ENCODE measurements at places on chromosomes 11 and 22.

DNA sequence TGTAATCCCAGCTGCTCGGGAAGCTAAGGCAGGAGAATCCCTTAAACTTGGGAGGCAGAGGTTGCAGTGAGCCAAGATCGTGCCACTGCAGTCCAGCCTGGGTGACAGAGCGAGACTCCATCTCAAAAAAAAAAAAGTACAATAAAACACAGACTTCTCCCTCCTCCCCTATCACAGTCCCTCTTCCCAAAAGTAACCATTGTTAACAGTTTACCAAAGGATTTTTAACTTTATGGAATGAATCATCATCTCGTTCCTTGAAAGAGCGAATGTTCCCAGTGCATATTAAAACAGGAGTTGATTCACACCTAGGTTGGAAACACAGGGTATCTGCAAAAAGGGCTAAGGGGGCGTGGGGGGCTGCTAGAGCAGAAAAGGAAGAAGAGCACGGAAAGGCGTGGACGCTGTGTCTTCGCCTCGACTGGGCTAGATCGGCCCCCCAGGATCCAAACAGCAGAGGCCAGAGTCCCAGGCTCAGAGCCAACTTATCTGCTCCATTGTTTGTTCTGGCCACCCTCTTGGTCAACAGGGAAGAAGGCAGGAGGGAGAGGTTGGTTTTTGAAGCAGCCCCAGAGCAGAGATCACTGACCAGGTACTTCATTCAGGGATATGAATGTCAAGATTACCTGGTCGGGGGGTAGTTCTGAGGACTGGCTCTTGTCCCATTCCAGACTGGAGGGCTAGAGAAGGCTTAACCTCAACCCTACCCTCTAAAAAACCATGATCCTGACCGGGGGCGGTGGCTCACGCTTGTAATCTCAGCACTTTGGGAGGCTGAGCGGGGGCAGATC is 2.1 kb upstream of the AHNAK start:
- no peak for DNase-seq

- no peak for DNase-seq
These were observed 121.5 kb downstream of the FAM76B start for GRCh38 chr11:95668131-95668530.

DNA sequence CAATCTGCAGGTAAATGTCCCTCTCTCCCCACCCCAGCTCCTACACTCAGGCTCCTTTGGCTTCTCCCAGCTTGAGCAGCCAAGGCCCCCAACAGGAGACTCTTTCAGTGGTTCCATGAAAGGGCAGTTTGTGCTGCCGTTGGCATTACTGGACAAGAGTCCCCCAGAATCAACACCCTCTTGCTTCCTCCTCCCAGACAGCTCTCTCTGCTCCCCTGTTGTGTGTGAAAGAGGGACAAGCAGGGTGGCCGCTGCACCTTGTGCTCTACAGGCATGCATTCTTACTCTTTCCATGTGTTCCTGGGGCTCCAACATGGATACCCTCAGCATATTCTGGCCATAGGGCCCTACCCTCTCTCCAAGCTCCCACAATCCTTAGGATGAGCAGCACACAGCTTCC is 48.7 kb downstream of the P4HA3 start:
- no peak for DNase-seq

- DNase-seq = no peak
These were observed 89.8 kb downstream of the PLEKHA7 start for GRCh38 chr11:16924462-16924825.

GRCh38 chr11:33891714-33892327 is at the start of gene LMO2:
TSS of gene LMO2 (minus strand) at chr11:33892076. CDS start at chr11:33869716, 22,360 bp downstream.
- DNase-seq = no peak

GRCh38 chr22:31631436-31631835 is 30.6 kb downstream of the PISD start:
- DNase-seq = no peak

DNA sequence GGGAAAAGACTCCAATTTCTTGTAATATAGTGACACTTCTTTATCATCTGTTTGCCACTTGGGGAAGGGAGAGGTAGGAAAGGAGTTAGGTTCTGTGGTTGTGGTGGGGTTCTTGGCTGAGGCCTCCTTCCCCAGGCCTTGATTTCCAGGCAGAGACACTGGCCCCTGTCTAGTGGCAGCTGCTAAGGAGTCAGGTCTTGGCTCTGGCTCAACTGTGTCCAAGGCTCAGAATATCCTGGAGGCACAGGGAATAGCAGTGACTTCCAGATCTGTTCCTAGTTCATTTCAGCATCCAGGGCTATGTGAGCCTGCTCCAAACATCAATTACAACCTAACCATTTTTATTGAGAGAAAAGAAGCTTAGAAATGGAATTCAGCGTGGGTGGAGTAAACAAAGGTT is 29.5 kb downstream of the PPFIBP2 start:
- DNase-seq = no peak

DNA sequence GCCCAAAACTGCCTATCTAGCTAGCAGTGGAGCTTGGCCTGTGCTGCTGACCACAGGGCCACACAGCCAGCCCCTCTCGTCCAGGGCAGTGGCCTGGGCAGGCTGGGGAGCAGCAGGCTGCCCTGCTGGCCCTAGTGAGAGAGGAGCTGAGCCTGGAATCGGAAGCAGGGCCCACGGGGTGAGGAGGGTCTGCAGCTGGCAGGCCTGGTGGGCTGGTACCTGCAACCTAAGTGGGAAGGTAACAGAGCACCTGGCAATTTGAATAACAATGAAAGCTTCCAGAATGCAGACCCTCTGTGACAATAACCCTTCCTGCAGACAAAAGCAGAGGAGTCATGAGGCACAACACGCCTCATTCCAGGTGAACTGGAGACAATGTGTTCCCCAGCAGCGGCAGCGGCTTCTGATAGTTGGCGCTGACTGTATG is 31.8 kb upstream of the RFPL3 start:
- DNase-seq = no peak

GRCh38 chr11:45885921-45886721 is 670 bp downstream of the MAPK8IP1 start:
- DNase-seq = no peak

DNA sequence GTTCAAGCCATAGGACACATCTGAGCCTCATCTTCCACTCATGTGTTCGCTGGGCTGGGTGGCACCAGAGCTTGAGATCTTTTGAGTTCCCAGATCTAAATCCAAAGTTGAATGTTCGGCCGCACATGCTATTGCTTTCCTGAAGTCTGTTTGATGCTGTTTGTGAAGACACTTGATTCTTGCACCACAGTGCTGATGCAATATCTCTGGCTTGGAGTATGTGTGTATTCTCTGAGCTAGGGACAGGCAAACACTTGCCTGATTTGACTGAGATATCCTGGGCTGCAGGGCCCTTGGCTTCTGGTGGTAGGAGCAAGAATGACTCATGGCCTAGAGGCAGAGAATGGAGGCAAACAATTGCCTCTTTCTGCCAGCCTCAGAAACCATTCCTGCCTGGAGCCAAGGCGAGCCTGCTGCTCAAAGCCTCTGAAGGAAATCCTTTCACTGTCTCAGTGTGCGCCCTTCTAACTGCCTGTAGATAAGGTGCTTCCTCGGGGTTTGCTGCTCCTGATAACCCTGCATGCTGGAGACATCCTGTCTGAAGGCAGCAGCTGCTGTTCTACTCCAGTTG is 73.0 kb downstream of the CYB5R2 start:
- peak; percentile 41 for DNase-seq

DNA sequence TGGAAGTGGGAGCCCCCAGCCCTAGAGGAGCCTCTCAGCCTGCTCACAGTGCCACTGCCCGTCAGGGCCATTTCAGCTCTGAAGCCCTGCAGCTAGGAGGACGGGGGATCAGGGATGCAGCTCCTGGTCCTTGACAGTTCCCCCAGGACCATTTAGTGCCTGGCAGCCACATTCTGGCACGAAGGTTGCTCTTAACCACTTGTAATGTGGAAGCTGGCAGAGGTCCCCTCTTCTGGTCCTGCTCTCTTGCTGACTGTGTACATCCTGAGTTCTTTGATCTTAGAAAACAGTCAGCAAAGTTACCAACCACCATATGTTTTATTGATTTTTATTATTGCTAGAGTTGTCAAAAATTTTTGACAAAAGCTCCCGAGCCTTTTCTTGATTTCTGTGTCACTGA is 44.2 kb downstream of the CABIN1 start:
- DNase-seq = no peak

DNA sequence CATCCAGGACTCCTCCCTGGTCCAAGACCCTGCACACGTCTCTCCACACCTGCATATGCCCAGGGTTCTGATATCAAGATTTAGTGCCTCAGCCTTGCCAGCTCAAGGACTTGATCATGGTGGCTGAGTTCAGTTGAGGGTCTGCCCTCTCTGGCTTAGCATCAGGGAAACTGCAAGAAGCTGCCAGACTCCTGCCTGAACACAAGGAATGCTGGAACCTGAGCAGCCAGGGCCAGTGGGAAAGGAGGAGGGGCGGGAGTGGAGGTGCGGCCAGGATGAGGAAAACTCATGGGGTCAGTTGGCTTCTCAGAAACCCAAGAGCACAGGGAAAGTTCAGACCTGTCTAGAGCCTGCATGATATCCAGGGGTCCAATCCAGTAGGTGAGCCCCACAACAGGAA is 546.1 kb downstream of the BUD13 start:
- no peak for DNase-seq

DNA sequence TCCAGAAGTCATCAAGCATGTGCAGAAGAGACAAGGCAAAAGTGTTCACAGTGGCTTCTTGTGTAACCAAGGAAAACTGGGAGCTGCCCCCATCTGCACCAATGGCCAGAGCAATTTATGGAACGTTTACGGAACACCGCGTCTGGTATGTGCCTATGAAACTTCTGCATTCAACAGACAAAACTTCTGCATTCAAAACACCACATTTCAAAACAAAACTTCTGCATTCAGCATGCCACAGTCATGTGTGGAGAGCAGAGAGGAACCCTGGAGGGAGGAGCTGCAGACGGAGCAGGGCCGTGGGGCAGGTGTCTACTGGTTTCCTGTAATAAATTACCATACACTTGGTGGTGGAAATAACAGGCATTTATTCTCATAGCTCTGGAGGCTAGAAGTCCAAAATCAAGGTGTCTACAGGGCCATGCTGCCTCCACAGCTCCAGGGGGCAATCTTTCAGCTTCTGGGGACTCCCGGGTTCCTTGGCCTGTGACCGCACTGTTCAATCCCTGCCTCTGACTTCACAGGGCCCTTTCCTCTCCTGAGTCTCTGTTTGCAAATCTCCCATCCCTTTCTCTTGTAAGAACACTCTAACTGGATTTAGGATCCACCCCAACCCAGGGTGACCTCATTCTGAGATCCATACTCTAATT is 32.2 kb downstream of the RPL3 start:
- no peak for DNase-seq

DNA sequence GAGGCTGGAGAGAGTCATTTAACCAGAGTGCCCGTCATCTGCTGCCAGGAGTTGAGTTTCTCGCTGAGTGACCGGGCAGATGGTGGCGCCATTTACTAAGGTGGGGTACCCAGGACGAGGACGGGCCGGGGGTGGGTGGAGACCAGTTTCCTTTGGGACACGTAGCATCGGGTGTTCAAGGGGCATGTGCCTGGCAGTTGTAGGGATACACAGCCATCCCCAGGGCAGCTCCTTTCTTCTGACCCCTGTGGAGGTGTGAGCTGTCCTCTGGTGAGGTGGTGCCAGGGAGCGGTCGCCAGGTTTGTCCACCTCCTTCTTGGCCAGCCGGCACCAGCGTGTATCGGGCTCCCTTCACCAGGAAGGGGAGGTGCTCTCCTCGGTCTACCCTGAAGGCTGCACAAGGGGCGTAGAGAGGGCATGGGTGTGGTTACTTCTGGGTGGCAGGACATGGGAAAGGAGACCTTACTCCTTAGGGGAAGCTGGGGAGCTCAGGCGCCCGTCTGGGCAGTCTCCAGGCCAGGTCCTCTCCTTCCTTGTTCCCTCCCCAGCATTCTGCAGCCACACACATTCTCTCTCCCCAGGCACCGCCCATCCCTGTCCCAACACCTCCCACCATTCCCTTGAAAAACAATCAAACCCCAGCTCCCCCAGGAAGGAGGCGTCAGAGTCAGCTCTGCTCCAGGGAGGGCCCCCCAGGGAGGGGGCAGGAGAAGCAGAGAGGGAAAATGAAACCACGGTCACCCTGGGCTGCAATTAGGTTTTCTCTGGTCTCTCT is 10.3 kb upstream of the MB start:
- DNase-seq = peak; percentile 99

DNA sequence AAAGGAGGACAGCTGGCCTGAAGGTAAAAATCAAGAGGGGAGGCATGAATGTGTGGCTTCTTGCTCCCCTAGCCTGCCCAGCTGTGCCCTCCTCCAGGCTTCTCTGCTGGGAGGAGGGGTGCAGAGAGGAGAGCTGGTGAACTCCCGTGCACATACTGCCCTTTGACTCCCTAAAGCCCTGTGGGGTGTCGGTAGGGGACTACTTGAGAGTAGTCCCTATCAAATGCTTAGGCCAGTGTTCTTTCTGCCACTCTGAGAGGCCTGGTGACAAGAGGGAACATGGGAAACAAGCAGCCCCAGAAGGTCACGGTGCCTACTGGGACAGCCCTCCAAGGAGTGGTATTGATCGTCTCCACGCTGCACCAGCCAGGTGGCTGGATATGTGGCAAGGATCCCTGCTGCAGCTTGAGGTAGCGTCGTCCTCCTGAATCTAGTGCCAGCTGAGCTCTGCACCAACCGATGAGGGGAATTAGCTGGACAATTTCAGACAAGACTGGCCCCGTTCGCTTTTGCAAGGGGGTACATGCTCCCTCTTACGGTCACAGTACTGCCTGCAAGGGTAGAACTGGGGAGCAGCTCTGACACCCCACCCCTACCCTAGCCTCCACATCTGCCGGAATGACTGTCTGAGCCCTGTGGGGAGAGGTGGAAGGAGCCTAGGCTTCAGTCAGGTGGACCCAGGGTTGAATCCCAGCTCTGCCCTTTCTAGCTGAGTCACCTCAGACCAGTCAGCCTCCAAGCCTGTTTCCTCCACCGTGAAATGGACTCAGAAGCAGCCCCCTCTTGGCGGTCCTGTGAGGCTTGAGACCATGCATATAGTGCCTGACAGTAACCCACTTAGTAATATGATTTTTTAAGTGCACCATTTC is 17.1 kb upstream of the C11orf96 start:
- DNase-seq = no peak

DNA sequence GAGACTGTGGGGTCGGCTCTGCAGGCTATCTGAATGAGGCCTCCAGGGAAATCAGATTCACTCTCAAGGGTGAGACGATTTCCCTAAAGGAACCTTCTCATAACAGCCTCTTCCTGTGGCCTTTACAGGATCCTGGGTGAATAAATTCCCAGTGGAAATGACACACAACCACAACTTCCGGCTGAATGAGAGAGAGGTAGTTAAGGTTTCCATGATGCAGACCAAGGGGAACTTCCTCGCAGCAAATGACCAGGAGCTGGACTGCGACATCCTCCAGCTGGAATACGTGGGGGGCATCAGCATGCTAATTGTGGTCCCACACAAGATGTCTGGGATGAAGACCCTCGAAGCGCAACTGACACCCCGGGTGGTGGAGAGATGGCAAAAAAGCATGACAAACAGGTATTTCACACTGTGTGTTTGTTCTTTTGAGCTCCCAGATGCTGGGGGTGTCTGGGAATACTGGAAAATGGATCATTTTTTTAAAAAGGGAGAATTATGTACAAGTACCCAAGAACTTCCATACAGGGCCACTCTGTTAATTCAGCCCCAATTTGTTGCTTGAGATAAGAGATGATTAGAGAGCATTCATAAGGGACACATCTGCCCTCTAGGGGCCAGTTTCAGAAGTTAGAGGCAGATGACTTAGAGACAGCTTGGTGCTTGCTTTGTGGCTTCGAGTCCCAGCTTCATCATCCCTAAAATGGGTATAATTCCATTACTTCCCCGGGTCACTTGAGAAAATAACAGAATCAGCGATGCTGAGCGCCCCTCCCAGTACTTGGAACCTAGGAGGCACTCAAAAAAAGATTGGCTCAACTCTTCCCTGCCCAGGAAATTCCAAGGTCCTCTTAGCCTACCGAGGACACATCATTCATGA is 10.2 kb downstream of the SERPIND1 start:
- peak; percentile 69 for DNase-seq
